ENCODE measurements at places on chromosomes 7 and 10.

DNA sequence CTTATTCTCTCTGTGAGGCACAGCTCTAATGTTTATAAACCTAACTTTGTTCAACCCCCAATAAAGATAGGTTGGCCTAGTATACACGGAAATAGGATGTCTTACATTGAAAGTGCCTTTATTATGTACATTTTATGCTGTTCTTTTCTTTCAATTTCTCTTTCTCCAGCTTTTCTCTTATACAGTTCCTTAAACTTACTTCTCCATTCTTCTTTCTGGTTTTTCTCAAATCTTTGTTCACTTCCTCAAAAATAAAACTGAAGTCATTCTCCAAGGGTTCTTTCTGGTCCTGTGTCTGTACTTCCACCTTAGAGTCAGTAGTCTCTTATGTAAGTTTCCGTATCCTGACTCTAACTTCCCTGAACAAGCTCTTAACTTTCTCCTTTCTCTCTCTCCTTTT, 29.2 kb upstream of the NAMPT start:
- no peak for DNase-seq

GRCh38 chr7:123757095-123757494, 8.3 kb upstream of the WASL start:
- DNase-seq, result no peak

DNA sequence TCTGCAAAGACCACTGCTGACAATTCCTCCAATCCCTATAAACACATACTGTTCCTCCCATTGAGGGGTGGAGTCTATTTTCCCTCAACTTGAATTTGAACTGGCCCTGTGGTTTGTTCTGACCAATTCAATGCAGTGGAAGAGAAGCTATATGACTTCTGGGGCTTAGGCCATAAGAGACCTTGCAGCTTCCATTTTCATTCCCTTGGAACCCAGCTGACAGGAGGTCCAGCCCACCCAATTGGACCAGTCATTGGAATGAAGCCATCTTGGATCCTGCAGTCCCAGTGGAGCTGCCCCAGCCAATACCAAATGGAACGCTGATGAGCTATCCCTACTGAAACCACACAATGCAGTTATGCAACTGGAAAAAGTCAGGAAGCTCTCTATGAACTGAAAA, 8.9 kb upstream of the TMED4 start:
- DNase-seq, result no peak

- no peak for DNase-seq
These were observed 9.3 kb upstream of the TMEM270 start for GRCh38 chr7:73851410-73852338.

- DNase-seq, result no peak
These were observed 17.7 kb downstream of the WDR91 start for GRCh38 chr7:135193615-135194081.

DNA sequence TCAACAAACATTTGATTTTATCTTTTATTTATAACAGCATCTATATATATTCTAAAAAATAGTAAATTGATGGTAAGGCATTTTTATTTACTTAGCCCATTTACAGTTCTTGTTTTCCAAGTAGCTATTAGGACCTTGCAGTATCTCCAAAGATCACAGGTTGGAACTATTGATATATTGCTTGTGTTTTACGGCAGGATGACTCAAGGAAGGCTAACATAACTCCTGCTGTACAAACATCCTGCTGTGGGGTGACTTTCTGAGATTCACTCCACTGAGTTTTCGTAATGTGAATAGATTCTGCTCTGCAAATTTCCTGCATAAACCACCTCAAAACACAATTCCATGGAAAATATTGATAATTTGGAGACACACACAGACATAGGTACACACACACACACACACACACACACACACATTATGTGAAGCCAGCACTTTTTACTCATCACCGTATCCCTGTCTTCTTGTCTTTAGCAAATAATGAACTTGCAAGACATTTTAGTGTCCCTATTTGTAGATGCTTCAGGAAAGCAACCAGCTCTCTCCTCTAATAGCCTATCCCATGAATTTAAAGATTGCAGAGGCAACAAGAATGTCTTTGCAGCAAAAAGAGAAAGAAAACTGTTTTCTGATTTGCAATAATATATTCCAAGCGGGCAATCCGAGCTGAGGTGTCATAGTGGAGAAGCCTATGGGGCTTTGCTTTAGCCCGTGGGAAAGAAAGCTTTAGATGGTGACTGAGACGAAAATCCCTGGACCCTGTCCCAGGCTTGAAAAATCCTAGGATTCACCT, 722 bp downstream of the AGR2 start:
- DNase-seq, result no peak

DNA sequence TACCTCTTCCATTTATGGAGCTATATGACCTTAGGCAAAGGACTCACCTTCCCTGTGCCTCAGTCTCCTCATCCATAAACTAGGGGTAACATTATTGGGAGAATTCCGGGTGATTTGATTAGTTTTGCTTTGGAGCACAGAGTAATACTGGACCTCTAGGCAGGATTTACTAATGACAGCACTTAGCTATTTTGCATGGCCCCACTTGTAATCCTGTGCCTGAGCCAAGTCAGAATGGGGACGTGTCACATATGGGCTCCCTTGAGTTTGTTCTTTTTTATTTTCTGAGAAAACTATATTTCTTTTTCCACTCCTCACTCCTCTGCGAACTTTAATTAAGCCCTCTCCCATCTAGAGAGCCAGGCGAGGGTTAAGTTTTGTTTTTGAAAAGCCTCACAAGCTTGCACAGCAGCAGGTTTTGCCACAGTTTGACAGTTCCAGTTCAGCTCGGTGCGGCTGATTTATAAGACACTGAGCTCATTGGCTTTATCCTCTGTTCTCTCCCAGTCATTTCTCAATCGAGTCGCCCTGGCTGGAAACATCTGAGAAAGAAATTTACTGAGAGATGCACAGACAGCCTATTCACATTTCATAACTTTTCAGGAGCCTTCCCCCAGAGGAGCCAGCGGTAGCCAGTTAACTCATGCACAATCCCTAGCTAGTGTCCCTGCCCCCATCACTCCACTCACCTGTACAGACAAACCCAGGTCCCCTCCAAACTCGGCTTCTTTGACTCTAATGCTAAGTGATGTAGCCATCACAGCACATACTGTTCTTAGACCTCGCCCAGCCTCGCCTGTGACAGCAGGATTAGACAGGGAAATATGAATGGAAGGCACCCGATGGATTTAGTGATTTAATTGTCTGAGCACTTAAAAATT, 441.9 kb upstream of the NPVF start:
- DNase-seq, result no peak

DNA sequence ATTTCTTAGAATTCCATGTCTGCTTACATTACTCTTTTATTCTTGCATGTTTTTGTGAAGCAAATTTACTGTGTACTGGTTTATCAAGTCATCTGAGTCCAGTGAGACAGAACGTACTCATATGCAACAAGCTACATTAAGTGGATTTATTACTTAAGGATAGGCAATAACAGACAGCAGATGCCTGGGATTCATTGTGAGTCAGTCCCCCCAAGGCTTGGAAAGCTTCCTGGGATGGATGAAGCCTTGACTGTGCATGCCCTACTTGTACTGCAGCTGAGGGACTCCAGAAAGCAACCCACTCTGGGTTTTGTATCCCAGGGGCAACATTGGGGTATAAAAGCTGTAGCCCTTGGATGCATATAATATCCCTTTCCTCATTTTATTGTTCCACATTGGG, 113.4 kb upstream of the RAB18 start:
- no peak for DNase-seq

DNA sequence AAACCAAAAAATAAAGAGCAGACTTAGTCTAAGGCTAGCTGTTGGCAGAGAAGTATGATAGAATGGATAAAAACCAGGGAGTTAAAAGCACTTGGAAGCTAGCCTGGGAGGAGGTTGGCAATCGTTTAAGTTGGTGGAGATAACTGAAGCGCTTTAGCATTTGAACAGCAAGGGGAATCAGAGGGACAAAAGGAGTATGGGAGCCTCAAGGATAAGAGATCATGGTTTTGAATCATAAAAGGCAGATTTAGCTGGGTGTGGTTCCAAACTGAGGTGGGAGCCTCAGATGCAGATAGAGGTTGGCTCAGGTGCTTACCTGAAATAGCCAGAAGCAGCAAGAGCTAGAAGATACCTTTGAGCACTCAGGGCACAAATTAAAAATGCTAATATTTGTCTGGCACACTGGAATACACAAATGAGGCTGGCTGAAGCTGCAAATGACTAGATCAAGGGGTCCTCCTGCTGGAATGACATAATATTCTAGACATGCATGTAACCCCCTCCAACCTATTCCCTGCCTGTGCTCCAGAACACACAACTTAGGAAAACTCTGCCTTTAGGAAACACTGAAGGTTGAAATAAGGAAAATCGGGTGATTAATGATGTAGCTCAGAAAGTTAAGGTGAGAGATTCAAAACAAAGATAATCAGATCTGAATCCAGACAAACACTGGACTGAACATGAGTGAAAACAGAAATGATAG, 372.3 kb upstream of the LRRN3 start:
- DNase-seq, result no peak

Data from glutamatergic neuron (in vitro differentiated cells).